ENCODE measurements at places on chromosomes 3 and 15. TPM values are rescaled to one million over a fixed set of nuclear protein-coding genes. Genes with fewer than 3 reads are reported as not detected.

CORO2B gene
- 1.3 TPM for total RNA-seq

DNA sequence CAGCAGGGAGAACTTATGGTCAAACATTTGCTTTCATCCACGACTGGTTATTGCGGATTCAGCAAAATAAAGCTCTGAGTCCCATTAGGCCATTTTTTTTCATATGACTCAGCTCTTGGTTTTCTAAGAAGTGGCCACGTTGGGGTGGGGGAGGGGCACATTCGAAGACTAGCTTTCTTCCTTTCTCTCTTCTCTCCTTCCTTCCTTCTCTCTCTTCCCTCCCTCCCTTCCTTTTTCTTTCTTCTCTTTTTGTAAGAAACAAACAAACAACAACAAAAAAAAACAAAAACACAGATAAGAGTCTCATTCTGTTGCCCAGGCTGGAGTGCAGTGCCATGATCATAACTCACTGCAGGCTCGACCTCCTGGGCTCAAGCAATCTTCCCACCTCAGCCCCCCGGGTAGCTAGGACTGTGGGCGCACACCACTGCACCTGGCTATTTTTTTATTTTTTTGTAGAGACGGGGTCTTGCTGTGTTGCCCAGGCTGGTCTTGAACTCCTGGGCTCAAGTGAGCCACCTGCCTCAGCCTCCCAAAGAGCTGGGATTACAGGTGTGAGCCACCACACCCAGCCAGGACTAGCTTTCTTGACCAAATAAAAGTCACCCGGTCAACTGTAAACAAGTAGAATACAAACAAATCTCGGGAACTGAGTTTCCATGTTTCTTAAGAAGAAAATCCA is 41.6 kb downstream of the ABCC5 start:
- H3K4me1 ChIP-seq, result no peaks in the 10 kb centered on the region
- no peaks in the 10 kb centered on the region for H3K36me3 ChIP-seq
- H3K27ac ChIP-seq, result no peak overlapping the region
- H3K27me3 ChIP-seq, result no peaks in the 10 kb centered on the region
- DNase-seq, result no peak

DNA sequence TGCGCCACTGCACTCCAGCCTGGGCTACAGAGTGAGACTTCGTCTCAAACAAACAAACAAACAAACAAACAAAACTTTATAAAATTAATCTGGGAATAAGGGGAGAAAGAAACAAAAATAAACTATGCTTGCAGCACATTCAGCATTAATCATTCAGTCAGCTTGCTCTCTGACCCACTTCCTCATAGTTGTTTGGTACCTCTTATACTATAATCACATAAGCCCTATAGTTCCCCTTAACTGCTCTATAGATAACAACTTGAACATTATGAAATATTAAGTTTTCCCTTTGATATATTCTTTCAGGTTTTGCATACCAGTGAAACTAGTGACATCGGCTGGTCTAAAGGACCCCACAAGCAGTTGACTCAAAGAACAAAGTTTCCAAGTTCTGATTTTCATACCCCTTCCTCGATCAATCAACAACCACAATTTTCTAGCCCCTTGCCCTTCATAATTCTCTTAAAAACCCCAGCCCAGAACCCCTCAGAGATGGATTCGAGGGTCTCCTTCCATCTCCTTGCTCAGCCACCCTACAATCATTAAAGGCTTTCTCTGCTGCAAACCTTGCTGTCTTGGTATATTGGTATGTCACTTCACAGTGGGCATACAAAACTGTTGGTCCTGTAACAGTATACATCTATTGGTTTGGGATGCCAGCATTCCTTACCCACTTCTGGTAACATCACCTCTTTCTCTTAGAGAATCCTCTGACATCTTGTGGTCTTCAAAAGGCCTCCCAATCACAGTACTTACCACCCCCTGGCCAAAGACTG is 26.4 kb downstream of the BCL2L10 start:
- no peak for DNase-seq
- no peaks in the 10 kb centered on the region for H3K4me1 ChIP-seq
- H3K36me3 ChIP-seq, result no peaks in the 10 kb centered on the region
- H3K27me3 ChIP-seq, result no peaks in the 10 kb centered on the region
- H3K4me3 ChIP-seq, result no peak overlapping the region
- no peak overlapping the region for H3K27ac ChIP-seq

DNA sequence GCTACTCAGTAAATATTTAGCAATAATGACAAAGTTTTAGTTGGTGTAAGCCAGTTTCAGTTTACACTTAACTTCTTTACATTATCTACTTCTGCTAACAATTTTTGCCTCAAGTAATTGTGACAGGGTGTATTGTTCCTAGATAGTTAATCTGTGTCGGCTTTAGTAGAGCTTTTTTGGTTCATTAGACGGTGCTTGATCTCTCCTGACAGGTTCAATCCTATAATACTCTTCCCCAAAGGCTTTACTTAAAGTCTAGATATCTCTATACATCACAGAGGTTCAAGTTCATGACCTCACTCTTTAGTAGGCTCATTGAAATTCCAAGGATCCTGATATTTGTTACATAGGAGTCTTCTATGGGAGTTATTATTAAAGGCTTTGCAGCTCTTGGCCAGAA is 365.6 kb upstream of the DPPA4 start:
- no peak overlapping the region for H3K27ac ChIP-seq
- no peak for DNase-seq
- H3K4me1 ChIP-seq, result no peaks in the 10 kb centered on the region
- no peaks in the 10 kb centered on the region for H3K27me3 ChIP-seq
- no peak overlapping the region for H3K4me3 ChIP-seq

GRCh38 chr15:82572986-82573385 is 32.7 kb upstream of the RPS17 start:
- H3K4me1 ChIP-seq, result peaks cover 3% of the 10 kb centered on the region
- H3K27ac ChIP-seq, result peak overlapping the region; percentile 72
- H3K4me3 ChIP-seq, result no peak overlapping the region
- H3K27me3 ChIP-seq, result no peaks in the 10 kb centered on the region
- no peaks in the 10 kb centered on the region for H3K36me3 ChIP-seq

All from uterus (tissue), 4 donors.